HFFc6 (cell line): ENCODE measurements at places on chromosomes 12 and 14.
A peak's percentile ranks its signal among the peaks of the same experiment; 100 is the strongest.

DNA sequence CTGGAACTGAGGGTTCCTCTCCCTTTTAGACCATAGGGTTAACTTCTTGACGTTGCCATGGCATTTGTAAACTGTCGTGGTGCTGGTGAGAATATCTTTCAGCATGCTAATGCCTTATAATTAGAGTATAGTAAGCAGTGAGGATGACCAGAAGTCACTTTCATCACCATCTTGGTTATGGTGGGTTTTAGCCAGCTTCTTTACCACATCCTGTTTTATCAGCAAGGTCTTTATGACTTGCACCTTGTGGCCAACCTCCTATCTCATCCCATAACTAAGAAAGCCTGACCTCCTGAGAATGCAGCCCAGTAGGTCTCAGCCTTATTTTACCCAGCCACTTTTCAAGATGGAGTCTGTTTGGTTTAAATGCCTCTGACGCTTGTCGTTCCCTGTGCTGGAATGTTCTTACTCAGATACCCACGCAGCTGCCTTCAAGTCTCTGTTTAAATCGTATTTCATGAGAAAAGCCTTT is 44.2 kb downstream of the BBS10 start:
- no peak for DNase-seq

- no peak for DNase-seq
Measured at GRCh38 chr14:25381498-25381897, 331.6 kb upstream of the STXBP6 start.

DNA sequence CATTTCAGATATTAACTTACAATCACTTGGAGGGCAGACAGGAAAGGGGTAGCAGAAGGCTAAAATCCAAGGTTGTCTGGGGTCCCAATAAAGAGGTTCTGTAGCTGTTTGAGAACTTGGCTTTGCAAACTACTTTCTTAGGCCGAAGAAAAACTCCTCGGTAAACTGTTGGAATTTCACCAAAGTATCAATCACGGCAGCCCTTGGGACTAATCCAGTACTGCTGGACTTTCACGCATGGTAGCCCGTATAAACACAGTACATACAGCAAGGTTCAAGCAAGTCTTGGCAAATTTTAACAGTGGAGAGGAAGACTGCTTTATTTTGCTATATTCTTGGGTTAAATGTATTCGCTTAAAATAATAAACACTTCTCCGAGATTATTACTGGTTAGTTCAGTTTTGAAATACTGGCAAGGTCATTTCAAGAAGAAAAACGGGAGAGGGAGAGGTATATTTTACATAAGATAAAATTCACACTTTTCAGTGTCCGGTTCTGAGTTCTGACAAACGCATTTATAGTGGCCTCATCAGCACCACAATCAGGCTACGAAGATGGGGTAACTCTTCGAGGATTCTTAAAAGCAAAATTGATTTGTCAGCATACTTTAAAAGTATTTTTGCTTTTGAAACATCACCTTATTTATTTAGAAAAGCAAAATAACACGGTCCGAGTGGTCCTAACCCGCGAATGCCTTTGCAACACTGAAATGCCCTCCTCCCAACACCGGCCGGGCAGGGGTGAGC is 1.3 kb downstream of the SETD3 start:
- no peak for DNase-seq

GRCh38 chr12:38543151-38543550 is 226.6 kb downstream of the ALG10B start:
- DNase-seq: no peak

GRCh38 chr12:120761519-120761934 is 35.9 kb downstream of the ACADS start:
- peak; percentile 16 for DNase-seq

GRCh38 chr12:93886533-93887511 is 209.6 kb downstream of the CRADD start:
- DNase-seq: peak; percentile 90

DNA sequence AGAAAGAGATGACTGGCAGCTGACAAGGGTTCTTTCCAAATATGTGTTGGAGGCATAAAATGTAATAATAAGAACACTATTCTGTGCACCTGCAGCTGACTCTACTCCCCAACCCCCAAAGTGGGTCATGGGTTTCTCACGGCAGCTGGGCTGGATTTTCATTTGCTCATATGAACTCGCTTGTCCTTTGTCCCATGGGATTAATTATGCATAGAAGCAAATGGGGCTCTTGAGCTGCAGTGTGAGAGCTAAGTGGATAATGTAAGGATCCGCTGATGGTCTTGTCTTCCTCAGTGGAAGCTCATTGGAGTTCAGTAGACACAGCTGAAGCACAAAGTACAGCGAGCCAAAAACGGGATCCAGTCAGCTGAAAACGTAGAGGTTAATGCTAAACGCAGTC is 46.3 kb downstream of the TTC8 start:
- DNase-seq: no peak

GRCh38 chr14:50846226-50846880 is 15.4 kb upstream of the NIN start:
- DNase-seq: peak; percentile 83

GRCh38 chr14:101173698-101174521 is 270.4 kb upstream of the RTL1 start:
- DNase-seq: no peak

DNA sequence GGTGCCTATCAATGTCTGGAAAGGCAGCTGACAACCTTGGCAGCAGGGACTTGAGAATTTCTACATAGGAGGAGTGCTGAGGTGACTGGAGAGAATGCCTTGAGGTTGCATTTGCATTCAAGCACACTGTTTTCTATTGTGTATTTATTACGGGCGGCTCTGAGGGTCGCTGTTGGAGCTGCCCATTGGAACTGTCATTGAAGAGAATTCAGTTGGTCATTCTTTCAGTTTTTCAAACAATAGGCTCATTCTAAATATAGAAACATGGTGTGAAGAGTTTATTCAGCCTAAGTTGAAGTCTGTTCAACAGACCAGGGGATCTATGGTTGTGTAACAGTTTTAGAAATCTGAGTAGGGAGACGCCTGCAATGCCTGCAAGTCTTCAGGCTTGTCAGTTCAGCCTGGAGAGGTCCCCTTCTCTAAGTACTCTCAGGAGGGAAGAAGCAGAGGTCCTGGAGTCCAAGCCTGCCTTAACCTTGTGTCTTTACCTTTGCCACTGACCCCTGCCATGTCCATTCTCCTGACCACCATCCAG is 9.8 kb upstream of the ABHD12B start:
- DNase-seq: no peak

GRCh38 chr14:94485944-94486841 is 10.2 kb upstream of the SERPINA9 start:
- no peak for DNase-seq

GRCh38 chr12:3038926-3039510 is 38.2 kb upstream of the TSPAN9 start:
- no peak for DNase-seq

DNA sequence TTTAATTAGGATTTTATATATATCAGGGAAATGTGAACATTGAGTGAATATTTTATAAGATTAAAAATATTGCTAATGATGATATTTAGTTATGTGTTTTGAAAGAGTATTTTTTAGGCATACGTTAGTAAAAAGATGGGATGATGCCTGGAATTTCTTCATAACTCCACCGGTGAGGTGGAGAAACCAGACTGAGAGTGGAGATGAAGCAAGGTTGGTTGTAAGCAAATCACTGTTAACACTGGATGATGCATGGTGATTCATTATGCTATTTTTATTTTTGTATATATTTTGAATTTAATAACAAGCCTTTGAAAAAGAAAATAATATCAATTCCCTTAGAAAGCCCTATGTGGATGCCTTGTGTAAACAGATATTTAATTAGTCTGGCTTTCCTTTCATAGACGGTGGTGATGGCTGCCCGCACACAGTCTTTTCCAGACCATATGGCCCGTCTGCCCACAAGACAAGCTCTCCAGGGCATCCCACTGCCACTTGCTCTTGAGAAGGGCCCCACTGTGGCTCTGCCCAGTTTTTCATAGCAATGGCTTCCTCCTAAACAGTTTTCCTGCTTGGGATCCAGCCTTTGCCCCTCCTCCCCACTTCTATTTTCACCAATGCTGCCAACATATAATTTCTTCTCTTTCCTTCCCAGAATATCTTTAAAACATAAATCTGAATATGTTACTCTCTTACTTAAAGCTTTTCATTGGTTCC is 95.4 kb downstream of the HELB start:
- DNase-seq: no peak

DNA sequence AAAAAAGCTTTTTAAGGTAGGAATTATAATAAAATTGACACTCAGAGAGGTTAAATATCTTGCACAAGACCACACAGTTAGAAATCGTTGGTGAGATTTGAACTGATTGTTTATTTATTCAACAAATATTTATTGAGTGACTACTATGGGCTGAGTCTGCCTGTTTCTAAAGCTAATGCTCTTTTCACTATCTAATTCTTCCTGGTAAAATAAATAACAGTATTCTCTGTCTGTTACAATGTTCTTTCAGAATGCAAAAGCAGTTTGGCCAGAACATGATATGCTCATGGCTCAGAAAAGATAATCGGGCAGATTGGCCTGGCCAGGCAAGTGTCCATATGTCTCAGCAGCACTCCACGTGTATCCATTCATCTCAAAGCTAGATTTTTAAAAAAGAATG is 82.0 kb downstream of the BTG1 start:
- peak; percentile 24 for DNase-seq

DNA sequence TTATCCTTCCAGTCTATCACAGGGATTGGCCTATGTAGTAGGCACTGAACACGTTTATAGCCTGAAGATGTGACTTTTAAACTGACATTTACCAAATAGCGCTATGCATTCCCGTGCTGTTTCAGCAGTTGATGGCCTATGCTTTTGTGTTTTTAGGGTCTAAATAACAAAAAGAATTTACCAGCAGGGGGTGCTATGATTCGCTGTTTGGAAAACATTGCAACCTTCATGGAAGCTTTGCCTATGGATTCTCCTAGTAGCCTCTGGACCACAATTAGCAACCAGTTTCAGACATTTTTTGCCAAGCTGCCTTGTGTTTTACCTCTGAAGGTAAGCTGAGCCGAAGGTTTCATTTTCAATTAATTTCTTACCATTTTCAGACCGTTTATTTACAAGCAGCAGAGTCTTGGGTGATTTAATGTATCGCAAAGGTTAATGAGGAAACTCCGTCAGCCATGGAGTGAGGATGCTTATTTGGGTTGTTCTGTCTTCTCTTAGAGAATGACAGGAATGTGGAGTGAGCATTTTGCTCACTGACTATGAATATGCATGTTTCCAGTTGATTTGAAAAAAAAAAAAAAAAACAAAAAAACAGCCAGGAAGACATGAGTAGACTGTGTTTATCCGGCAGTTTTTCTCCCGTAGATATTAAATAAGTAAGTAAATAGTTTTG is 133.1 kb downstream of the PRIMA1 start:
- DNase-seq: peak; percentile 11

DNA sequence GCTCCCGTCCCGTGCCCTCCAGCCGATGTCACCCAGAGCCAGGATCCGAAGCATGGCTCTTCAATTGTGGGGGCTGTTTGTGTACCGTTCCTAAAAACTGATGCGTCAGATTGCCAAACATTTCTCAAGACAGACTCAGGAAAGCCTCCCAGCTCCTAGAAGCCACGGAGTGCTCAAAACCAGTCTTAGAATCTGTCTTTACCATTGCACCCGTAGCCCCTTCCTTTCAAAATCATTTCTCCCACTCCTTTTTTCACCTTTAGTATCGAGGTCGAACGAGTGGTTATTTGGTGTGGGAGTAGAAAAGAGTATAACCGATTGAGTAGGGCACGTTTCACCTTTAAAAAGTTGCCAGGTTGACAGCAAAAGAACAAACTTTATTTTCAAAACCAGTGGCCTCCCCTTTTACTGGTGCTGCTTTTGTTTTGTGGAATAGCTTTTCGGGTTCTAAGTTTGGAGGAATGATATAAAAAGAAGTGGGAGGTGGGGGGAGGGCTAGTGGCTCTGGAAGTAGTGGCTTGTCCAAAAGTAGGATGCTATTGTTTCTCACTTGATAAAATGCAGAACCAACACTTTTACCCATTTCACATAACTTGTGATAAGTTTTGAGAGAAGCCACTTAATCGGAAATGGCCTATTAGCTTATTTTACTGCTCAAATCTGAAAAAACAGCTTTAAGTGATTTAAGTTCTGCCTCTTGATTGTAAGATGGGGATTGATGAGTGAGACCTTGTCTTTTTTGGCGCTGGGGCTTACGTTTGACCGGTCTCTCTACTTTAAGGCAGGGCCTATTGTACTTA is 803 bp downstream of the STK38L start:
- peak; percentile 11 for DNase-seq

GRCh38 chr12:93011100-93011499 is 82.0 kb upstream of the EEA1 start:
- DNase-seq: no peak

GRCh38 chr12:46124848-46125619 is 134.7 kb upstream of the SCAF11 start:
- peak; percentile 76 for DNase-seq

GRCh38 chr14:104680056-104680805 is 9.2 kb upstream of the INF2 start:
- peak; percentile 72 for DNase-seq

- DNase-seq: no peak
Measured at GRCh38 chr14:61217516-61217915, 63.6 kb downstream of the TMEM30B start.

DNA sequence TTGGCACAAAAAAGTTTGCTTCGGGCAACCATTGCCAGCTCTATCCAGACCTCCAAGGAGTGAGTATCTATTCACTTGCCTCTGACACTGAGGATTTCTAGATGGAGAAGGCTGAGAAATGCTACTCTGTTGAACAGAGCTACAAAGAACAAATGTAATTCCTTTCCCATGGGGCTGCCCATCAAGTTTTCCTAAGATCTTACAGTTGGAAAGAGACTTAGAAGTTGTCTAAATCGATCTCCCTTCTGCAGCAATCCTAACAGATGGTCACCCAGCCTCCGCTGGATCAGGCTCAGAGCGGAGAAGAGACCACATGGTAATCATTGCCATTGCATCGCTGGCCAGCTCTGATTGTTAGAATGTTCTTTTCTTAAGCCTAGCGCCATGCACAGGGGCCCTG is 110.1 kb upstream of the BCL2L14 start:
- no peak for DNase-seq

DNA sequence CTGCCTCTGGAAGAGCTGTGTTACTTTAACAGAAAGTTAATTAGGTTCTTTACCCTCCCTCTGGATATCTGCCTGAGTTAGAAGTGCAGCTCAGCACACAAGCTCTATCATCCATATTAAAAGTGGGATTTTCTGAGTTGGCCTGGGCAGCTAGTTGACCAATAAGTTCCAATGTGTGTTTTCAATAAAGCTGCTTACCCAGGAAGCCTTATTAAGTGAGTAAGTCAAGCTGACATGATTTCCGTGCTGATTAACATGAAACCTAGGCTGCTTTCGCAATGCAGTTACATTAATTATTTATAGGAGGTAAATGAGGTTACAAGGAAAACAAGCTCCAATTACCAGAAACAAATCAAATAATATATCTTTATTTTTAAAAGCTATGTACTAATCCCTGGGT is 4.8 kb downstream of the NEUROD4 start:
- DNase-seq: no peak

GRCh38 chr14:31677630-31678029 is 116.4 kb downstream of the NUBPL start:
- DNase-seq: no peak

- no peak for DNase-seq
Measured at GRCh38 chr14:50792634-50793068, 38.3 kb downstream of the NIN start.
